ENCODE measurements at places on chromosomes 2 and 18.

- DNase-seq: no peak
Observed at GRCh38 chr2:70471129-70471528, 82.5 kb downstream of the TGFA start.

GRCh38 chr18:46892842-46893241 lies 24.5 kb downstream of the PIAS2 start:
- DNase-seq: no peak

- DNase-seq: no peak
Observed at GRCh38 chr2:10327896-10328669, 25.4 kb downstream of the HPCAL1 start.

DNA sequence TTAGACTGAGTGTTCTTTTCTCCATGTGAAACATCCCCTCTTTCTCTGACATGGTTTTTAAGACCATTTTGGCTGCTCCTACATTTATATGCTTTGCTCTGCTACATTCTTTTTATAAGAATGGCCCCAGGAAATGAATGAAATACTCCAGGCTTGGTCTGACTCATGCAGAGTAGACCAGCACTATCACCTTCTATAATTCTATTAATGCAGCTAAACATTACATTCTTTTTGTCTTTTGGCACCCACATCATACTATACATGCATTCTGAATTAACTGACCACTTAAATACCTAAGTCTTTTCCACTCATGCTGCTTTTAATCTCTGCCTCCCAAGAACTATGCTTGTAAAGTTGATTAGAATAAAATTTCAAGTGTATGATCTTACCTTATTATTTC lies 94.1 kb downstream of the AAK1 start:
- no peak for DNase-seq

Measured in activated CD4-positive, CD25-positive, alpha-beta regulatory T cell treated with anti-CD3 and anti-CD28 coated beads, Interleukin-2, amount 50 U/mL, for 16 hours (primary cell).